ENCODE measurements at places on chromosomes 16 and 17.

GRCh38 chr17:50889528-50890118 lies 23.5 kb upstream of the TOB1 start:
- DNase-seq: no peak

GRCh38 chr16:10103118-10103517 lies 79.1 kb downstream of the GRIN2A start:
- DNase-seq: no peak

GRCh38 chr17:62797959-62798358 lies 10.2 kb downstream of the MARCHF10 start:
- DNase-seq: no peak

- DNase-seq: no peak
These were observed 1.2 kb downstream of the GALK1 start for GRCh38 chr17:75763613-75764416.

GRCh38 chr16:3637371-3637923 lies 17.0 kb upstream of the DNASE1 start:
- DNase-seq: no peak

GRCh38 chr17:51948128-51948527 lies 210.4 kb downstream of the CA10 start:
- no peak for DNase-seq

- DNase-seq: no peak
These were observed 320.5 kb downstream of the UTP18 start for GRCh38 chr17:51580869-51581268.

- peak; percentile 73 for DNase-seq
These were observed 331.2 kb downstream of the MAF start for GRCh38 chr16:79269211-79269863.

DNA sequence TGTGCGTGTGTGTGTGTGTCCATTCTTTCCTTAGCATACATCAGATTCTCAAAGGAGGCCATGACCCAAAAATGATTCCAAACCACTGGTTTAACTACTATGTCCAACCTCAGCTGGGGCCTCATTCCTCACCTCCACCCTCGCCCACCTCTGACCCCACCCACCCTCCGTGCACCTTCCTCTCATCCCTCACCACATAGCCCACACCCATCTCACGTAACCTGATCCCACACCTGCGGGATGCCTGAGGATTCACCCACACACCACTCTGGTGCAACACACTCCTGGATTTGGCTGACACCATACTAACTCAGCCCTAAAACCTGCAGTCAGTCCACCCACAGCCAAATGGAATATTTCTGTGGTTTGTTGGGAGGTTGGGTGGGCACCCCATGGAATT lies 3.3 kb upstream of the CSNK2A2 start:
- no peak for DNase-seq

DNA sequence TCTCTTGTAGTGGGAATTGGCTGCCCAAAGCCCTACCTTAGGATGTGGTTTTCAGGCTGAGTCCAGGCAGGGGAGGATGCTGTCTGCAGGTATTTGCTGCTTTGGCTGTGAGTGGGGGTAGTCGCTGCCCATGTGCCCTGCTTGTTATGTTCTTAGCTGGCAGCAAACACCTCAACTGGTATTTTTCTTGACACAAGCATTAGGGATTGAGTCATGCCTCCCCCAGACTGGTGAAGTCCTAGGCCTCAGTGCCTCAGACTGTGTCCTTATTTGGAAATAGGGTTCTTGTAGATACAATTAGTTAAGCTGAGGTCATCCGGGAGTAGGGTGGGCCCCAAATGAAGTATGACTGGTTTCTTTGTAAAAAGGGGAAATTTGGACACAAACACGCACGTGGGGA lies 808.3 kb upstream of the EEF2KMT start:
- DNase-seq: no peak

- no peak for DNase-seq
These were observed 49.4 kb upstream of the SREBF1 start for GRCh38 chr17:17886226-17886625.

GRCh38 chr16:27781195-27781524 lies 231.2 kb downstream of the KATNIP start:
- DNase-seq: no peak

DNA sequence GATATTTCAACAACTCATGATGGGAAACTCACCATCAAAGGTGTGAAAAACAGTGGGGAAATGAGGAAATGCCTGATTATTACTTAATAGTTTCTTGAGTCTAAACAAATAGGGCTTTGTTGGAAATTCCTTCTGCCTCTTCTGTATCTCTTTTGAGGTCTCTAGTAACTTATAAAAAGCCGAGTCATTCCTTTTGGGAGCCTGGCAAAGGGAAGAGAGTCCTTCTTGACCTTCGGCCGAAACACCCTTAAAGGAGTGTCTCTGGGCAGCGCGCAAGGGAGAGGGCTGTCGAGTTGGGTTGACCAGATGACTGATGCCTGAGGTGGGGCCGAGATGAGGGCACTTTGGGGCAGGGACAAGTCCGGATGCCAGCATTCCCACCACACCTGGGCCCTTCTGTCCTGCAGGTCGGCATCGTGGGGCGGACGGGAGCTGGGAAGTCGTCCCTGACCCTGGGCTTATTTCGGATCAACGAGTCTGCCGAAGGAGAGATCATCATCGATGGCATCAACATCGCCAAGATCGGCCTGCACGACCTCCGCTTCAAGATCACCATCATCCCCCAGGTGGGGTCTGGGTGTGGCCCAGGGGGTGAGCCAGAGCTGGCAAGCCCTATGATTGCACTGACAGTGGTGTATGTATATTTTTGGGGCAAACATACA lies 89.2 kb downstream of the ABCC6 start:
- DNase-seq: no peak

DNA sequence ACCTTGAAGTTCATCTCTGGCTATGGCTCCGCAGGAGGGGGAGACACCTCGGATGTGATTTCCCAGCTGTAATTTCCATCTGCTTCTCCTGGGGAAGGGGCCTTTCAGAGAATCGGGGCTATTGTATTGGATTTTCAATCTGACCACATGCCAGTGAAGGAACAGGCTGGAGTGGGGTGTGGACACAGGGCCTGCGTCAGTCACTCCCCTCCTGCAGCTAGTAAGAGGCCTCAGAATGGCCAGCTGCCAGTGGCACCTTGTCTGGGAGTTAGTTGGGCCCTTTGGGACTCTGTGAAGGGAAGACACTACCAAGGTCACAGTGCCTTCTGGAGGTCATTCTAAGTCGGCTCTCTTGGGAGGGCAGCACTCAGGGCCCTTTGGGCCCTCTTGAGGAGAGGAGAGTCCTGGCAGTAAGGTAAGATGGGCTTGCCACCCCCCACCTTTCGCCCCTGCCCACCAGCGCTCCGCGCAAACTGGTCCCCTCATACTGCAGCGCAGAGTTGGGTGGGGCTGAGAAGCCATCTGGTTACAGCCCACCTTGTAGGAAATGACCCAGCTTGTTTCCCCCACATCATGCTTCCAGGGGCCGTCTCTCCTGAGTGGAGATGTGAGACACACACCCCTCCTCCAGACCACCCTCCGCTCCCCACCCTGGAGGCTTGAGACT lies 5.4 kb downstream of the NXPH3 start:
- DNase-seq: no peak

DNA sequence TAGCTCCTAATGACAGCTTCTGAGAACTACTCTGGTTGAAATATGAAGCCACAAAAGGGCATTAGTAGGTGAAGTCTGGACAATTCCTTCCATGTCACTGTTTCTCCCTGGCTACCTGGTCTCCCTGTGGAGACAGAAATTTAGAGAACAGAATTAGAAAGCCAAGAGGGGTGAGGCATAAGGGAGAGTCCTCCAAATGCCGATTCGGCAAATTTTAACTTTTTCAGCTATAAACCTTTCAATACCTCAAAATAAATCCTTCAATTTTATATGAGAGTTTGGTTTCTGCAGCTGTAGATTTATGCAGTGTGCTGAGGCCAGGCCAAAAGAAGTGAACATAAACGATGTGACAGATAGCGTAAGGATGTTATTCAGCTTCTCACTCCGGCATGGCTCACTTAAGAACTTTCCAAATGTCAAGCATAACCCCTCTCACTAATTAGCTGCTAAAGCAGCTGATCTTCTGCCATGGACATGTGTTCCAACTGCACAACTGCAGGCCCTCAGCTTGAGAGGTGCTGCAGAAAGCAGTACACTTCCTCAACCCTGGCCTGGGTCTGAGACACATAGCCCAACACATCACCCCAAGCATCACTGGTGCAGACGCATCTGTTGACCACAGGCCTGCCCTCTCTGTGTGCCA lies 247.9 kb upstream of the SOX9 start:
- DNase-seq: no peak

DNA sequence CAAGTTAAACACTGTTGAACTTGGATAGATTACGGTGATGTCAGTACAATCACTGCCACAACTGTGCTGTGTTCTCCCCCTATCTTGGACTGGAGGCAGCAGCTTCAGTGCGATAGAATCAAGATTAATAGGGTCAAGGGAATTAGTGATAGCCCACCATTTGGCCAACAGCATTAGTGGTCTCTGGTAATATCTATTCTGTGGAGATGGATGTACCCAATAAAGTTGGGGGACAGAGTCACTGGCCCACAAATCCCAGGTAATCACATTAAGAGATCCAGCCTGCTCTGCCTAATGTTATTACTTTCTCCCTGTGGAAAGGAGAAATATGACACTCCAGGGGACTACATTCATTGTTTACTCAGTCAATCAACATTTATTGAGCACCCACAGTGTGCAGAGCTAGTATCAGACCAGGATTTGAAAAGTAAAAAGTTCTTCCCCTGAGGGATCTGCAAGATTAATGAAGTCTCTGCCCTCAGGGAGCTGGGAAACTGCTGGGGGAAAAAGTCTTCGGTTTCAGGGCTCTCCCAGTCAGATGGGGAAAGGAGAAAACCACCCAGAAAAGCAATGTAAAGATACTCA lies 23.6 kb upstream of the ATP5MC1 start:
- no peak for DNase-seq

- DNase-seq: no peak
These were observed 3.1 kb upstream of the C17orf58 start for GRCh38 chr17:67999291-67999911.

DNA sequence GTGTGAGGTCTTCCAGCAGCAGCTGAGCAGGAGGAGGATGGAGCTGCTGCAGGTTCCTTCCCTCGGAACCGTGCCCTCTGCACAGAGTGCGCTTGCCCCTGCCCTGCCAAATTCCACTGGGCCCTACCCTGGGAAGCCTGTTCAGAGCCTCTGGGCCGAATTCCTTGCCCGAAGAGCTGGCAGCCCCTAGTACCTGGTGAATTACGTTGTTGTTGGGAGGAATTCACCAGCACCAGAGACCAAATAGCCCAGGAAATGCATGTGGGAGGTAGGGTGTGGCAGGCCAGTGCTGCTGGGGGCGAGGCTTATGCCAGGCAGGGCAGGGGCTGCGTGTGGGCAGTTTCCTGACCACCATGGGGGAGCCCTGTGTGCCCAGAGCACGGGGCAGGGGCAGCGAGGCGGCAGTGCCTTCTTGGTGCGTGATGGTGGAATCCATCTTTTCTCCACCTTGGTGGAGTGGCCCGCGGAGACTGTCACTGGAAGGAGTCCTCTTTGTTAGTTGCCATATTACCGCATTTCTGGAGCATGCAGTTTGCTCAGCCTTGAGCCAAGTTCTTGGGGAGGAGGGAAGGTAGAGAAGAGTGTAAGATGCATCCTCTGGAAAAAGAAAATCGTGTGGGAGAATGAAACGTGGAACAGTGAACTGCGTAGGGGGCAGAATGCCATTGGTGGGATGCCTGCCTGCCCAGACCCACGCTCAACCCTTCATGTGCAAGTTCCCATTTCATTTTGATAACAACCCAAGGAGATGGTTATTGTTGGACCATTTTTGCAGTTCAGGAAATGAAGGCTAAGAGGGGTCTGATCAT lies 2.3 kb downstream of the MRC2 start:
- DNase-seq: no peak

DNA sequence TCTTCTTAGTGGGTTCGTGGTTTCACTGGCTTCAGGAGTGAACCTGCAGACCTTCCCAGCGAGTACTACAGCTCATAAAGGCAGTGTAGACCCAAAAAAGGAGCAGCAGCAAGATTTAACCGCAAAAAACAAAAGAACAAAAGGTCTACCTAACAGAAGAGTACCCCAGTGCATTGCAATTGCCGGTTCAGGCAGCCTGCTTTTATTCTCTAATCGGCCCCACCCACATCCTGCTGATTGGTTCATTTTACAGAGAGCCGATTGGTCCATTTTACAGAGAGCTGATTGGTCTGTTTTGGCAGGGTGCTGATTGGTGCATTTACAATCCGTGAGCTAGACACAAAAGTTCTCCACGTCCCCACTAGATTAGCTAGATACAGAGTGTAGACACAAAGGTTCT lies 2.0 kb upstream of the ARRB2 start:
- DNase-seq: no peak

GRCh38 chr17:57342963-57343589 lies 86.8 kb downstream of the MSI2 start:
- DNase-seq: no peak

GRCh38 chr16:56022818-56023217 lies 147.6 kb upstream of the CES5A start:
- no peak for DNase-seq

DNA sequence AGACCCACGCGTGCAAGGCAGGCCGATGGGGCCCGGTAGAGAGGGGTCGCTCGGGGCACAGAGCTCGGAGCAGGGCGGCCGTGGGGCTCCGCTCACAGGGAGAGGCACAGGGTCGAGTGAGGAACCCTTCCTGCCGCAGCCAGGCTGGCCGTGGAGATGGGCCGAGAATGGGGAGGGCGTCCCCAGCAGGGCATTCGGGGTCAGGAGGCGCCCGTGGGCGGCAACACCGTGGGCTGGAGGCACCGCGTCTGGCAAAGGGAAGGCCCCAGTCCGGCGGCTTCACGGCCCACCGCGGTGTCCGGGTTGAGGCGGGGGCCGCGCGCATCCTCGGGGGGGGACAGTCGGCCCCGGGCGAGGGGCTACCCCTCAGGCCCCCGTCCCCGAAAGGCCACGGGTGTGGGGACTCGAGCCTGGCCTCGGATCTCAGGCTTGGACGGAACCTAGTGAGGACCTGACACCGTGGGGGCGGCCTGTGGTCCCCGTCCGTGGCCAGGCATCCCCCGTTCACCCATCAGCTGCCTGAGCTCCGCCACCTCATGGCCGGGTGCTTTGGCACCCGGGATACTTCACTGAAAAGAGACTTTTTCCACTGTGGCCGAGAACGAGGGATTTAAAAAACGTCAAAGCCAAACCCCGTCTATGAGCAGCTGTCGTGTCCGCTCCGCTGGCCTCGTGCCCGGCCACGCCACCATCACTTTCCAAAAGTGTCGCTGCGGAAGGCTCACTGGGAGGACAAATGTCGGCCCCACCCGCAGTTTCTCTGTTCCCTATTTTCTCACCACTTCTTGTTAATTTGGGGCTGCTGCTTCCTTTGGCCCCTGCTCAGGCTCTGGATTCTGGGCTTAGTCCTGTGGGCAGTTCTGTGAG lies 73.6 kb downstream of the METRNL start:
- no peak for DNase-seq

Measured in stimulated activated CD4-positive, alpha-beta T cell treated with anti-CD3 and anti-CD28 coated beads, Interleukin-12 subunit alpha, Interleukin-12 subunit beta, amount 100 ng/mL, for 24 hours (primary cell).